ENCODE measurements at places on chromosomes 4 and X.

GRCh38 chrX:31165241-31166035 is 93.6 kb upstream of the FTHL17 start:
- no peak for DNase-seq

GRCh38 chr4:187128976-187129375 is 405.3 kb upstream of the FAT1 start:
- DNase-seq, result no peak

GRCh38 chr4:38867478-38868058 is at the start of gene FAM114A1:
TSS of gene FAM114A1 (plus strand) at chr4:38867806. CDS start at chr4:38878079, 10,273 bp downstream.
- no peak for DNase-seq

GRCh38 chrX:13285693-13286092 is 34.2 kb downstream of the ATXN3L start:
- no peak for DNase-seq

- DNase-seq, result no peak
Measured at GRCh38 chrX:17719711-17720110, 17.6 kb upstream of the SCML1 start.

Measured in CD8-positive, alpha-beta memory T cell (primary cell).